Activated CD8-positive, alpha-beta memory T cell treated with anti-CD3 and anti-CD28 coated beads for 1 hour (primary cell): ENCODE measurements at places on chromosomes 5 and 9.

DNA sequence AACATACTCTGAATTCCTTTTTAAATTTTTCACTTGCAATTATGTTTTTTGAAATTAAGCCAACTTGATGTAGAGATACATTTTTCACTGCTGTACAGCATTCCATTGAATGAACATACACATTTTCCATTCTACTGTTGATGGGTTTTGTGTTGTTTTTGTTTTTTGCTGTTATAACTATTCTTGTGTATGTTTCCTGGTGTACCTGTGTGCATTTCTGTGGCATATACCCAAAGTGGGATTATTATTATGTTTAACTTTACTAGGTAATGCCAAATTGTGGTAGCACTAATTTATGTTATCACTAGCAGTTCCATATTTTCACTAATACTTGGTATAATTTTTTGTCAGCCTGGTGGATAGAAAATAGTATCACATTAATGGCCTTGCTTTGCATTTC, 2.7 kb downstream of the RFESD start:
- DNase-seq, result no peak

GRCh38 chr5:125348936-125349831, 602.7 kb upstream of the ZNF608 start:
- no peak for DNase-seq

- no peak for DNase-seq
Observed at GRCh38 chr5:3595006-3595961, at the start of gene IRX1. Gene IRX1, plus strand, starts transcription at chr5:3595832. Its CDS starts 274 bp downstream, at chr5:3596106.

GRCh38 chr5:73902327-73903051, 276.5 kb downstream of the ARHGEF28 start:
- DNase-seq, result no peak

- no peak for DNase-seq
Observed at GRCh38 chr5:64507264-64507605, 1.4 kb downstream of the RGS7BP start.

DNA sequence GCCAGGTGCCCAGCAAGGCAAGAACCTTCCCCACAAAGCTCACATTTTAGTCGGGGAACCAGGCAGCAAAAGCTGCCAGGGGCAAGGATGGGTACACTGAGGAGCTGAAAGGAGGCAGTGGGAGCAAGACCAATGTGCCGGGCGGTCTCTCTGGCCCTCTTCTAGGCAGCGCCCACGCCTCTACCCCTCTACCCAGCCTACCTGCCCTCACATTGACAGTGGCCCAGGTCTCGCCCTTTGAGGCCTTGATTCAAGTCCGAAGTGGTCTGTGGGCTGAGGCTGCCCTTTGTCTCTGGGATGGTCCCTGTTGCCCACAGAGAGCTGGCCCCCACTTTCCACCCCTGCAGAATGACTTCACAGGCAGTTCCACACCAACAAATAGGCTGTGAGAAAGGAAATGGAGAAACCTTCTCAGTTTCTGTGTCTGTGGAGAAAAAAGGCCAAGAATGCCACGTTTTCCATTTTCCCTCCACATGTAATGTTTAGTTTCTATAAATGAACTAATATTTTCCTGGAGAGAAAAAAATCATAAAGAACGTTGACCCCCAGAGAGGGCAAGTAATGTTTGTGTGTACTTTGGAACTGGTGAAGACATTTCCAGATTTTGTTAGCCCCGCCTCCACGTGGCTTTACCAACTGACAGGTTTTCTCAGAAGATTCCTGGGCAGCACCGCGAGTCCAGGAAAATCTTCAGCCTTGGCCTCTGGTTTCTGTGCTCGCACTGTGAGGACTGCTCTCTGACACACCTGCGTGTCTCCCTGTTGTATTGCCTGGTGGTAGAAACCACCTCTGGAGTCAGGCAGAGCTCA, 57.4 kb upstream of the ANGPTL2 start:
- no peak for DNase-seq

DNA sequence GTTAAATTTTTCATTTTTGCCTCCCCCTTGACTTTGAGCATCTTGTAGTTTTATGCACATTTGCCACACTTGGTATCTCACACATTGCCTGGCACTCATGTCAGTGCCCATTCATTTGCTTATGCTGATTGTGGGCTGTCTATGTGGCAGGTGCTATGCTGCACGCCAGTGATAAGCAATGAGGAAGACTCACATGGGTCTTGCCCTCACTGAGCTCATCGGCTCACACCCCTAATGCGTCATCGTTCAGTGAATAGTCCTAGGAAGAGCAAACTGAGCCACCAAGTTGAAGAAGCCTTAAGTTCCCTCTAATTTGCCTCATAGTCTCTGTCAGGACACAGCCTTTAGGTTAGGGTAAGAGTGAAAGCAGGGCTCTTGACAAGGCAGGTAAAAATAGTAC, 209.4 kb upstream of the IL12B start:
- no peak for DNase-seq

DNA sequence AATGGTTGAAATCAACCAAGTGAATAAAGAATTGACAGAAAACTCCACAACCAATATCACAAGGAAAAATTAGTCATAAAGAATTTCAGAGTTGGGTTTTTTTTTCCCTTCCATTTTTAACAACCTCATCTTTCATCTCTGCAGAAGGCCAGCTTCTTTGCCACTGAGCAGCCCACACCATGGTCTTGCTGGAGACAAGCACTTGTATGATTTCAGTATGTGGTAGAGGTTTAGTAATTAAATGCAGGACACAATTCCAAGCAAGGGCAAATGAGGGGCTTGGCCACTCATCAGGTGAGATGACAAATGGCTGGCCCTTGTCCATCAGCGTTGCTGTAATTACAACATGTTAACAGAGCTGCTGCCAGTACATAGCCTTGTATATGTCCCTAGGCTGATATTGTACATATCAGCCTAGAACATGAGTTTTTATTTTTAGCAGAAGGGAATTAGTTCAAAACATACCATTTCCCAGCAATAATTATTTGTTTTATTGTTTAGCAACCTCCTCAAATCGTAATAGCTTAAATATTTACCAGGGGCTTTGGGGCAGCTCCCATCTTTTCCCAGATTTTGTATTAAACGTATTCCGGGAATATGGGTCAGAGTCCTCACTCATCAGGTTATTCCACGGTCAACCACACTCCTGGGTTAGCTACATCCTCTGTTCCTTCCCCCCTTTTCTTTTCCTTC, 5.0 kb upstream of the C9 start:
- no peak for DNase-seq

- no peak for DNase-seq
Observed at GRCh38 chr9:109098960-109099308, 20.8 kb downstream of the TMEM245 start.

- no peak for DNase-seq
Observed at GRCh38 chr5:5932824-5933223, 445.5 kb downstream of the MED10 start.

DNA sequence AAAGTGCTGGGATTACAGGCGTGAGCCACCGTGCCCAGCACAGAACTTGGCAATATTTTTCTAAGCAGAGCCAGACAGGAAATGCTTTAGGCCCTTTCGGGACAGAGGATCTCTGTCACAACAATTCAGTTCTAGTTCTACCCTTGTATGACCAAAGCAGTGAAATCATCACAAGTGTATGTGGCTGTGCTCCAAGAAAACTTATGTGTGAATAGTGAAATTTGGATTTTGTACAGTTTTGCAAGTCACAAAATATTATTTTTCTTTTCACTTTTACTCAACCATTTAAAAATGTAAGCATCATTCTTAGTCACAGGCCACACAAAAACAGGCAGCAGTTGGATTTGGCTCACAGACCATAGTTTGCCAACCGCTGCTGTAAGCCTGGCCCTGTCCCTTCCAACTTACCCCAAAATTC, 20.4 kb upstream of the PRUNE2 start:
- DNase-seq, result no peak

DNA sequence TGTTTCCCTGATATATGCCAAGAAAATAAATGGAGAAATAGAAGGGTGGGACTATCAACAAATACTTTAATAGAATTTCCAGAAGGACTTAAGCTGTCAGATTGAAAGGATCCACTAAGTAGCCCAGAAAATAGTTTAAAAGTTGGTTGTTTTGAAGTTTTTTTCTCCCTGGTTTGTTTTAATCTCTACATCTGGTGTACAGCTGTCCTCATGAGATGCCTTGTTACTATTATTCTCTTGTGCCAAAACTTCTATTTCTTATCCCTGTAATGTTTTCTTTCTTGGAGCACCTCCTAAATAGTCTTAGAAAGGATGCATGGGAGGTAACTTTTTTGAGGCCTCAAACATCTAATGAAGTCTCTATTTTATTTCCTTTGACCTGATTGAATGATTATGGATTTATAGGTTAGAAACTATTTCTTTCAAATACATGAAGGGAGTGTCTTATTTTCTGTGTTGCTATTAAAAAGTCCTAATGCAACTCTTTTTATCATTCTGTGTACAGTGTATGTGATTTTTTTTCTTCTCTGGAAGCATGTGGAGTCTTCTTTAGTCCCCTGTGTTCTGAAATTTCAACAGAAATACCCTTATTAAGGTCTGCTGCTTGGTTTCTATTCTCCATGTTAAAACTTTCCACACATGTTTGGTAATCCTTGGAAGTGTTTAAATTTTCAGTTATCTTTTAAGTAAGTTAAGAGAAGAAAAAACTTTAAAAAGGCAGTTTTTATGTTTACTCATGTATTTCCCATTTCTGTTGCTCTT, 140.0 kb upstream of the CDKN2B start:
- no peak for DNase-seq

- no peak for DNase-seq
Observed at GRCh38 chr5:163908253-163908652, 402.8 kb downstream of the MAT2B start.

GRCh38 chr5:22070186-22070728, 782.9 kb downstream of the CDH12 start:
- no peak for DNase-seq

GRCh38 chr5:135989686-135990085, 34.9 kb upstream of the LECT2 start:
- DNase-seq, result no peak
